SJSA1 (cell line): ENCODE measurements at places on chromosomes 12 and 14. TPM values are rescaled to one million over a fixed set of nuclear protein-coding genes. Genes with fewer than 3 reads are reported as not detected.

Gene TSPAN8
- not detected in 2 replicates for total RNA-seq

Gene RASSF8
- total RNA-seq: 43.5 and 65.0 TPM in 2 replicates

Gene PZP
- total RNA-seq: not detected in 2 replicates

Gene REP15
- total RNA-seq: 0.94 and 1.1 TPM in 2 replicates

Gene CCDC177
- total RNA-seq: not detected in 2 replicates

Gene TRIM9
- total RNA-seq: 0.16 TPM in 1 of 2 replicates, not detected in the other

Gene SYCP3
- not detected in 2 replicates for total RNA-seq

Gene APOF
- not detected in 2 replicates for total RNA-seq

Gene IL26
- not detected in 2 replicates for total RNA-seq

Gene TMEM119
- total RNA-seq: 225 and 311 TPM in 2 replicates

Gene GLS2
- total RNA-seq: not detected in 2 replicates

Gene KRT85
- total RNA-seq: not detected in 2 replicates

Gene HOXC5
- not detected in 2 replicates for total RNA-seq
